Chondrocyte (in vitro differentiated cells): ENCODE measurements at places on chromosomes 6 and 20.
A peak's percentile ranks its signal among the peaks of the same experiment; 100 is the strongest.

- peaks cover 27% of the 10 kb centered on the region for H3K4me1 ChIP-seq
- H3K36me3 ChIP-seq = no peaks in the 10 kb centered on the region
Measured at GRCh38 chr20:53899351-53900167, 170.8 kb downstream of the BCAS1 start.

GRCh38 chr6:159212525-159213280, 43.5 kb downstream of the FNDC1 start:
- no peaks in the 10 kb centered on the region for H3K27me3 ChIP-seq
- DNase-seq = no peak
- H3K27ac ChIP-seq = no peak overlapping the region

DNA sequence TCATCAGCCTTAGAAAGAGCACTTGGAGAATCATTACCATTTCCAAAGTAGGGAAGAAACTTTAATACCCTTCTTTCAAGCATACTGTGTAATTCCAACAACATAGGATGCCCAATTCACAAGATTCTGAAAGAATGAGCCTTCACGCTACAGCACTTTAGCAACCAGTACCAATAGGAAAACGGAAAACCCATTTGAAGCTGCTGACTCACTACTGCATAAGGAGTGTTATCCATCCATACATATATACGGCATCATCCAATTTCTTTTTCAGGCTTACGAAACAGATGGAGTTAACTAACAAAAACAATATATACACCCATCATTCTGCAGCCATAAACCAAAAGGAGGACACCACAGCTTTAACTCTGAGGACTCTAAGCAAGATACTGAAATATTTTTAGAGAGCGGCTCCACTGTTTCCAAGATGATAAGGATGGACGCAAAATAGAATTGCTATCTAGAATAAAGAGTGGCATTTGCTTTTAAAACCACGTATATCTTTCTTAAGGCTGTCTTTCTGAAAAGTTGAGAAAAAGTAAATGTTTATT, 24.9 kb downstream of the FYN start:
- DNase-seq = no peak
- no peaks in the 10 kb centered on the region for H3K36me3 ChIP-seq

DNA sequence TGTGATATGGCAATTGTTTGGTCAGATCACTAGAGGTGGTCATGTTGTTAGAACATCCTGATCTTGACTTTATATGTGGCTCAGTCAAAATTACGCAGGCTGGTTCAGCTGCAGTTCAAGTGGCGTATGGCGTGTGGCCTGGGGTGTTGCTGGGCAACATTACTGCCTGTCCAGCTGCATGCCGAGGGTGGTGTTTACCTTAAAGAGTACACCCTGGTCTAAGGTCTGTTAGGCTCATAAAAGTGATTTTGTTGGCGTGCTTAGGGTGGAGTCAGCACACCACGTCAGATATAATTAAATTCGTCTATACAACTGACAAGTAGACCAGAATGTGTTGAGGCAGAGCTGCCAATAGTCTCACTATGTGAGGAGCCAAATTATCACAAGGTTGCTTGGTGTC, 55.6 kb upstream of the NEDD9 start:
- H3K4me1 ChIP-seq = no peaks in the 10 kb centered on the region
- H3K4me3 ChIP-seq = no peak overlapping the region
- H3K27me3 ChIP-seq = no peaks in the 10 kb centered on the region
- H3K36me3 ChIP-seq = no peaks in the 10 kb centered on the region
- DNase-seq = no peak
- H3K27ac ChIP-seq = no peak overlapping the region

DNA sequence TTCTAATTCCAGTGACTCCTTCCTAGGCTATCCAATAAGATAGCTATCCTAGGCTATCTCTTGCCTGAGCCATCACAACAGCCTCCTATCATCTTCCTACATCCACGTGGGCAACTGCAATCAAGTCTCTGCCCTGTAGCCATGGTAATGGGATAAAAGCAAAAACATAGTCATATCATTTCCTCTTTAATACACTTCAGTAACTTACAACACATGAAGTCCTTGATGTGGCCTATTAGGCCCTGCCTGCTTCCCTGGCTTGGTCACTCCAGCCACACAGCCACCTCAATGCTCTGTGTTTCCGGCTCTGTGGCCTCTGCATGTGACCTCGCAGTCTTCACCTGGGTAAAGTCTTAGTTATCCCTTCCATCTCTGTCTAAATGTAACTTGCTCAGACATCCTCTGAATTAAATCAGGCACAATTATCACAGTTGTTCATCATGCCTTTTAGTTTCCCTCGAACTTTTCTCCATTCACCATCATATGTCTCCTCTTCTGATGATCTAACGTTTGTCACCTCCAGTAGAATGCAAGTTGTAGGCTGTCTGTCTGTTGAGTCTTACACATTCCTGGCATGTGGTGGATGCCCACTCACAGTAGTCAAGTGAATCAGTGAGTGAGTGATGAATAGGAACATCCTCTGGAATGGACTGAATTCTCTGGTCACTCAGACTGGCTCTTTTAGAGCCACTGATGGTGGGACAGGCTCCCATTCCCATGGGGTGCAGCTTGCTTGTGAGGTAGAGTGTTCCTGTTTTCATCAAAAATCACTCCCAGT, 229.4 kb downstream of the TBC1D7 start:
- H3K27me3 ChIP-seq = peaks cover 9% of the 10 kb centered on the region
- no peaks in the 10 kb centered on the region for H3K36me3 ChIP-seq
- no peak overlapping the region for H3K27ac ChIP-seq

DNA sequence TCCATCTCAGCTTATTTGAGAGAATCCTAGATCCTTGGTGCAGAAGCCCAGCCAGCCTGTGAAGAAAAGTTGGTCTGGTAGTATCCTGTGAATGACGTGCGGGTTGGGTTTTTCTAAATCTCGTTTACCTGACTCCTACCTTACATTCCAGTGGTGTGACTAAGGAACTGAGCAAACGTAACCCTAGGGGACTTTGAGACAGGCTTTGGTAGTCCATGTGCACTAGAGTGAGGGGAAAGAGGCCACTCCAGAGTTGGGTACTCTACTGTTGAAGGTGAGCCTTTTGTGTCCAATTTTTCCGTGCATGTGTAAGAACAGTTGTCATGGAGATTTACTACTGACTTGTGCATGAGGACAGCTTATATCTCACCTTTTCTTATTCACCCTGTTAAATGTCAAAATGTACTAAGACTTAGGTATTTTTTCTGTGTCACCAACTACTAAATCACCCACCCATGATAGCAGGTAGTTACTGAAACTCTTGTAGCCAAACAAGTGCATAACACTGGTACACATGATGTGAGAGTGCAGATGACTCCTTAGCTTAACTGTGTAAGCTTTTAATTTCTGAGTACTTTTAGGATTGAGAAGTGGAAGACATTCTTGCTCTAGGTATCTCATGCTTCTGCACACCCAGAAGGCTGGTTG, 26.3 kb upstream of the PLCG1 start:
- no peak for DNase-seq
- H3K36me3 ChIP-seq = peaks cover 37% of the 10 kb centered on the region
- peaks cover 21% of the 10 kb centered on the region for H3K4me1 ChIP-seq
- H3K27ac ChIP-seq = peak overlapping the region; percentile 11

- H3K27ac ChIP-seq = no peak overlapping the region
- H3K4me1 ChIP-seq = peaks cover 15% of the 10 kb centered on the region
- DNase-seq = no peak
- peaks cover 4% of the 10 kb centered on the region for H3K36me3 ChIP-seq
- peak overlapping the region; percentile 69 for H3K4me3 ChIP-seq
- peaks cover 12% of the 10 kb centered on the region for H3K27me3 ChIP-seq
Measured at GRCh38 chr6:119347466-119348095, 2.0 kb downstream of the MAN1A1 start.

- no peak for DNase-seq
- no peaks in the 10 kb centered on the region for H3K4me1 ChIP-seq
- no peak overlapping the region for H3K4me3 ChIP-seq
- H3K27me3 ChIP-seq = peaks cover 23% of the 10 kb centered on the region
Measured at GRCh38 chr6:87858440-87858839, 156.4 kb upstream of the AKIRIN2 start.

GRCh38 chr6:141421378-141421777, 711.3 kb upstream of the GJE1 start:
- DNase-seq = no peak
- H3K4me3 ChIP-seq = no peak overlapping the region
- H3K36me3 ChIP-seq = peaks cover 6% of the 10 kb centered on the region
- peaks cover 13% of the 10 kb centered on the region for H3K4me1 ChIP-seq

- H3K27me3 ChIP-seq = peaks cover 6% of the 10 kb centered on the region
- no peaks in the 10 kb centered on the region for H3K4me1 ChIP-seq
- no peaks in the 10 kb centered on the region for H3K36me3 ChIP-seq
- no peak overlapping the region for H3K4me3 ChIP-seq
Measured at GRCh38 chr6:46794068-46794467, 879 bp downstream of the MEP1A start.

DNA sequence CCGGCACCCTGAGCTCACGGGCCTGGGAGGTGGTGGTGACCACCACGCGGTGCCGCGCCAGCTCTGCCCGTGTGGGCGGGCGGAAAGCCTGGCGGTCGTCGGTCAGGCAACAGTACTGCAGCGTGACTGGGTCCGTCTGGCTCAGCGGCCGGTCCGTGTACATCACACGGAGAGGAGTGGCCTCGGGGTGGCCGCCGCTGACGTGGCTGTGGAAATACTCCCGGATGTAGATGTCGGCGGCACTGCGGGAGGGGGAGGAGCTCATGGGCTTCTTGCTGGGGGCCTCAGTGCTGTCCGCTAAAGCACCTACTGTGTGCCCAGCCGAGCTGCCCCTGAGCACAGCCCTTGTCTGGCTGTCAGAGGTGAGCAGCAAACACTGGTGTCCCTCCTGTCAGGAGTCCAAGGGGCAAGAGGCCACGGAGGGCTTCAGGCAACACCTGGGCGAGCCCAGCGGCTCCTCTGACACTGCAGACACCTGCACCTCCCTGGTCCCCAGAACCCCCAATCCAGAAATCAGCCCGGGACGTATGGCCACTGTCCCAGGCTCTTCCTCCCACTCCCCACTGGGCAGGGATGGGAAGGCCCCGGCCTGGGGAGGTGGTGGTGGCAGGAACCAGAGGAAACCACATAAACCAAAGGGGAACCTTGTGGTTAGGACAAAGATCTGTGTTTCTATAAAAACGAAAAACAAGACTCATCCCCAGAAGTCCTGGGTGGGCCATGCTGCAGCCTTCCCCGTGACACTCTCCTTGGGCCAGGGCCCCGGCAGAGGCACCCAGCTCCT, 6.5 kb downstream of the HELZ2 start:
- H3K4me3 ChIP-seq = no peak overlapping the region
- no peaks in the 10 kb centered on the region for H3K36me3 ChIP-seq
- no peak for DNase-seq
- no peaks in the 10 kb centered on the region for H3K4me1 ChIP-seq

DNA sequence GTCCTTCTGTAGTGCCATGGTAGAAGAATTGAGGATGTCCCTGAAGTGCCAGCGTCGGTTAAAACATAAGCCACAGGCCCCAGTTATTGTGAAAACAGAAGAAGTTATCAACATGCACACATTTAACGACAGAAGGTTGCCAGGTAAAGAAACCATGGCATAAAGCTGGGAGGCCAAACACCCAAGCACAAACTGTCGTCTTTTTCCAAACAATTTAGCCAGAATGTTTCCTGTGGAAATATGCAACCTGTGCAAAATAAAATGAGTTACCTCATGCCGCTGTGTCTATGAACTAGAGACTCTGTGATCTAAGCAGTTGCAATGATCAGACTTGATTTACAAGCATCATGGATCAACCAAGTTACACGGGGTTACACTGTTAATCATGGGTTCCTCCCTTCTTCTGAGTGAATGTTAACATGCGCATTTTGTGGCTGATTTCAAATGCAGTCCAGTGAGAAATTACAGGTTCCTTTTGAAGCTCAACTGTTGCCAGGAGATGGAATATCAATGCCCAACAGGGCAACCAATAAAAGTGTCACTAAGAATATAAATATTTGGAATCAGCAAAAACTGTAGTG, 674.9 kb downstream of the GRIK2 start:
- H3K4me3 ChIP-seq = no peak overlapping the region
- no peak for DNase-seq
- H3K27ac ChIP-seq = no peak overlapping the region
- no peaks in the 10 kb centered on the region for H3K4me1 ChIP-seq
